ENCODE measurements at places on chromosomes 7 and 10.

GRCh38 chr7:155918720-155919390 lies 106.6 kb upstream of the SHH start:
- no peak for DNase-seq

GRCh38 chr10:69224862-69225657 lies 4.9 kb downstream of the HKDC1 start:
- no peak for DNase-seq

DNA sequence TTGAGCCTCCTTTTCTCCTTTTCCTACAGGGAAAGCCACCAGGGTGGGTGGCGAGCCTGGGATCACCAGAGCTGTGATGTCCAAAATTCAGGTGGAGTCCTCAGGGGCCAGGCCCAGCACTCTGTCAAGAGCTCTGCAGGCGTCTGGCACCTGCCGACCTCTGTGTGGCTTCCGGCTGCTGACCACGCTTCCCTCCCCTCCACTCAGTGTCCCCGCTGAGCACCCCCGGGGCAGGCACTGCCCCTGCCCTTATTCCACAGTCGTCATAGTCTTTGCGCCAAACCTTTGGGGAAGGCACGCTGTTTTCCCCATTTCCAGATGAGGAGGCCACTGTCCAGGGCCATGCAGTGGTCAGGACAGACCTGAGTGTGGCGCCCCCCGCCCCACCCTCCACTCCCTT lies 7.5 kb downstream of the MTG1 start:
- DNase-seq: no peak

DNA sequence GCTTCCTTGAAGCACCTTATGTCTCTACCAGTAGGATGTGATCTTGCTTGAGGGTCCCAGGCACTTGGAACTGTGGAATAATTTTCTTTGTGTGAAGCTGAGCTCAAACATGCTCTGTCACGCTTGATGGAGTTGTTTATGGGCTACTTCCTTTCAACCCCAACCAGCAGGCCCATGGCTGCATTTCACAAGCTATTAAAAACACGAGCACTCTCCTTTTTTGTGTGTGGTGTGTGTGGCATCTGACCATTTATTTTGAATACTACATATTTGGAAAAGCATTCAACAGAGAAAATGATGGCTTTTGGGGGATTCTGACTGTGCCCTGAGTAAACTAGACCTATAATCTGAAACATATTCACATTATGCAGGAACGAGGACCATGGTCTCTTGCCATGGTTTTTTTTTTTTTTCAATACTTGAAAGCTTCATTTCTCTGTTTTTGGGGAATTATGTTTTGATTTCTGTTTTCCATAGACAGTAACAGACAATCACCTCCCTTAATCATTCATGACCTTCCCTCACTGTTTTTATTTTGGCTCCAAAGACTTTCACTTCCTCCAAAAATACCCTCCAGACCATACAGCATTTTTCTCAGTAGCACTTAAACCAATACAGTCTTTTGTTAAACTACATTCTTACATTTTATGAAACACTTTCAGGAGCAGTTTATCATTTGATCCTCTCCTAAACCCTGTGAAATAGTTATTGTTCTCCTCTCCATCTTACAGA lies 233.6 kb upstream of the BMPER start:
- DNase-seq: no peak

GRCh38 chr10:4407783-4408182 lies 418.2 kb upstream of the AKR1E2 start:
- DNase-seq: no peak

GRCh38 chr10:52514481-52514880 lies 200.4 kb downstream of the DKK1 start:
- no peak for DNase-seq

GRCh38 chr7:74365322-74366022 lies 76.3 kb downstream of the CLIP2 start:
- peak; percentile 73 for DNase-seq

DNA sequence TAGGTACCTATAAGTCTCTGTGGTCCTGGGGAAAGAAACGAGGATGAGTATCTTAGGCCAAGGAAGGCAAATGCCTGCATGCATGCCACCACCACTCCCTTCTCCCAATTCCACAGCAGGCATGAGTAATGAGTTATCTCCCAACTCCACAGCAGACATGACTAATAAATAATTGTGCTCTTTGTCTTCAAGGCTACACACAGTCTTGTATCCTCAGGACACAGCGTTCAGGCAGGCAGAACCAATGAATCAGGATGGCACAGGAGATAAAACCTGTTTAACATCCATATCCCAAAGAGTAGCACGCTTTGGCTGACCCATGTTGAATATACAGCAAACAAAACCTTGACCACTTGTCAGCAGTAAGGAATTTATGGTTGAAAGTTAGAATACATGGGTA lies 229.7 kb upstream of the NFE2L3 start:
- DNase-seq: no peak

GRCh38 chr10:24552346-24553016 lies 171.2 kb downstream of the ARHGAP21 start:
- no peak for DNase-seq

DNA sequence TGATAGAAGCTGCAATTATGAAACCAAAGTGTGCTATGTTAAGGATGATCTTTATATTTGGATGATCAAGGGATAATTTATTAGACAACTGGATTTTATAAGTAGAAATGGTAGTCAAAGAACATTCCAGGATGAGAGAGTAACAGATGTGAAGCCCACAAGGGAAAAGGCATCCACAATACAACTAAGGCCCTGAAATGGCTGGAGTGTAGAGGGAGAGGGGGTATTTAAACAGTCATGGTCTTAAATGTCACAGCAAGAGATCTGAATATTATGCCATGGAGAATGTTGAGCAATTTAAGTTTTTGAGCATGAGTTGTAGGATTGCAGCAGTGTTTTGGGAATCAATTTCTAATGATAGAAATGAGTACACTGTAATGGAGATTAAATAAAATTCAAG lies 282.3 kb upstream of the DKK1 start:
- DNase-seq: no peak

DNA sequence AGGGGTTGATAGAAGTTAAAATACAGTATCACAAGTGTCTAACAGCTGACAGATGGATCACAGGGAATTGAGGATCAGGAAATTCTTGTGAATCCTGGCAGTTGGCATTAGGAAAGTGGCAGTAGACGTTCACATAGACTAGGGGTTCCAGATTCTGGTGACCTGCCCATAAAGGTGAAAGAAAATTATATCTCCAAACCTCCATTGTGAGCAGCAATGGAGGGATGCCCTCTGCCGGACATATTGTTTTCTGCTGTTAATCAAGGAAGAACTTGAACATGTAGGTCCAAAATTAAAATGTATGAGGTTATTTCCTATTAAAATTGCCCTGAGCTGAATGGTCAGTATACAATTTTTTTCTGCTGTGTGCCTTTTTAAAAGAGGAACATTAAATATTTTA lies 5.1 kb downstream of the NME8 start:
- DNase-seq: no peak

- no peak for DNase-seq
These were observed 186.2 kb downstream of the CFTR start for GRCh38 chr7:117666031-117666430.

DNA sequence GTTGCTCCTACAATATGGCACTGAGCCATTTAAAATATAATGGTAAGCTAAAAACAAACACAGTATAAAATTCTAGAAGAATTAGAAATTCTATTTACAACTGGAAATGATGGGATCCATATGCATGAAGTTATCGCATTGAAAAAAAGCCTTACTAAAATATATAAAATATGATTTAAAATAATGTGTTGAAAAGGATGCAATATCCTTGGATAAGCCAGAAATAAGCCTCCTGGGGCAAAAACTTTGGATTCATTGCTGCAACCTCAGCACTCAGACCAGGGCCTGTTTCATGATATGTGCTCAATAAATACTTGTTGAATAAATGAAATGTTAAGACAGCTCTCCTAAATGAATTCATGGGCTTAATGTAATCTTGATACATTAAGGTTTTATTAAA lies 170.2 kb downstream of the SEM1 start:
- no peak for DNase-seq

DNA sequence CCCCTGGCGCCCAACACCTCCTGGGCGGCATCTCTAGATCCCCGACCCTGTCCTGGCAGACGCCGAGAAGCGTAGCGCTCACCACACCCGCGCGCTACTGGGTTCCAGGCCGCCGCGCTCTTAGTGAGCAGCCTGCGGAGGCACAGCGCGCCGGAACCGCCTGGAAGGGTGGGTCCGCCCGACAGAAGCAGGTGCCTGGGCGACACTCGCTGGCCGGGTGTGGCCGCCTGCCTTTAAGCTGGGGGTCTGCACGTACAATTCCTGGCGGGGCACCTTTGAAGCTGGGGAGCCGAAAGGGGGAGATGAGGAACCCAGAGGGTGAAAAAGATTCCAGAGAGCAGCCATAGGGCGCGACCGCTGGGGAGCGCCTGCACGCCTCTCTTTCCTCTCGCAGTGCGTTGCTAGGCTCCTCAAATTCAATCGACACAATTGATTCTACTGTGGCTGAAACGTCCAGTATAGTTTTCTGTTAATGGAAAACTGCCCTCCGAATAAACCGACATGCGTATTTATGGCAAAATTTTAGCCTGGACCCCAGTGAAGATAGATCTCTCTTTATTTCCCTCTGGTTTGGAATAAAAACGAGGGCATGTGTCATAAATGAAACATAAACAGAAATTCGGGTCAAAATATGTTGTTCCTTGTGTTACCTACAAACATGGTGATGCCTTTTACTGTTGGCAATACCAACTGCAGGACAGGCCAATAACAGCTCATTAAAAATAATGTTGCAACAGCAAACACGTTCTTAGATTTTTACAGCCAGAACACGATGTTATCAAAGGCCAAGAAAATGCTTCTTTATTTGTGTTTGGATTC lies 4.6 kb downstream of the HMX3 start:
- no peak for DNase-seq

GRCh38 chr7:152866125-152866524 lies 106.6 kb downstream of the ACTR3B start:
- DNase-seq: no peak

DNA sequence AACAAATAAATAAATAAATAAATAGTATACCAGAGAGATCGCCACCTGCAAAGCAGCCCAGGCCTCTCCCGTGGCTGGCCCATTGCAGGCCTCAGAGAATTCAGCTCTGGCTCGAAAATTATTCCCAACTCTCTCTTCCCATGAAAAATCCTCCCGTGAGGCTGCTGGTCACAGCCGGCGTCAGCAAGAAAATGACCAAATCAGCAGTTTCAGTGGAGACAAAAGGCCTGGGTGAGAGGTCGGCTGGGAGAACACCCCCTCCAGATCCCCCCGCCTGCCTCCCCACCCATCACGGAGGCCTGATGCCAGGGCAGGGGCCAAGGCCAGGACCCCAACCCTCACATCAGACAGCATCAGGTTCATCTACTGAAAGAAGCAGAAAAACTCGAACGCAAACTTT lies 3.1 kb upstream of the CLIP2 start:
- DNase-seq: no peak

DNA sequence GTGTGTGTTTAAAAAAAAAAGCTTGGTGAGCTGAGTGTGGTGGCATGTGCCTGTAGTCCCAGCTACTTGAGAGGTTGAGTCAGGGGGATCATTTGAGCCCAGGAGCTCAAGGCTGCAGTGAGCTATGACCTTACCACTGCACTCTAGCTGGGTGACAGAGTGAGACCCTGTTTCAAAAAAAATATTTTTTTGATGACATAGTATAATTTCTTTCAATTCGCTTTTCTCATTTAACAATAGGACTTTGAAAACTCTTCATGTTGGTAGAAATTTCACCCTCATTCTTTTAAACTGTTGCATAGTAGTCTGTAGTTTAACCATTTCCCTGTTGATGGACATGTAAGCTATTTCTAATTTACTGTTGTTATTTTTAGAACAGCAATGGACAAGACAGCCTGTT lies 55.7 kb upstream of the EXOC6 start:
- DNase-seq: no peak

DNA sequence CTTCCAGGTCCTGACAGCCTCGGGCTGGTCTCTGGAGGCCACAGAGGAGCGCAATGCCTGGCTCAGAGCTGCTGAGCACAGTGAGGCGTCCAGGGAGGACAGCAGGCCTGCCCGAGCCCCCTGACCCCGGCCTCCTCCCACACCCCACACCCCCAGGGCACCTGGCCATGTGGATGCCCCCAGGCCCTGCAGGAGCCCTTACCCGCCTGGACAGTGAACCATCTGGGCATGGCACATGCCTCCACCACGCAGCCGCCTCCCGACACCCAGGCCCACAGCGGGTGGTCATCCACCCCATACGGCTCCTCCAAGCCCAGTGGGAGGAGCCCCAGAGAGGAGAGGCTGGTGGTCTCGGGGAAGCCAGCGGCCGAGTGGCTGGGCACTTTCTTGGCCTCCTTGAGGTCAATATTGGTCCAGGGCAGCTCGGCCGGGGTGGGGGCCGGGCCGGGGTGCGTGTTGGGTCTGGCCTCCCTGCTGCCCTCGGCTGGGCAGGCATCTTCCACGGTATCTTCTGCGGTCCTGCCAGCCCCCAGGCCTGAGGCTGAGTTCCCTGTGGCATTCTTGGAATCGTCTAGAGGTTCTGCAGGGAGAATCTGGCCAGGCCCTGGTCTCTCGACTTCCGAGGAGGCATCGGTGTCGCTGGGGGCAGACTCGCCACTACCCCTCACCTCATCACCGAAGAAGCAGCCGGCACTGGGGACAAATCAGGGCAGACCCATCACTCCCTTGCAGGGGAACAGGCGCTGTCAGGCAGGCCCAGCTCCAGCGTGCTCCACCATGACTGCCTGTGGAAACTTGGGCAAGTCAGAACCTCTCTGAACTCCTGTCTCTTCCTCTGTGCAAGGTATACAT lies 18.6 kb downstream of the TECPR1 start:
- no peak for DNase-seq

- DNase-seq: no peak
These were observed 94.8 kb downstream of the GSAP start for GRCh38 chr7:77321300-77321699.

DNA sequence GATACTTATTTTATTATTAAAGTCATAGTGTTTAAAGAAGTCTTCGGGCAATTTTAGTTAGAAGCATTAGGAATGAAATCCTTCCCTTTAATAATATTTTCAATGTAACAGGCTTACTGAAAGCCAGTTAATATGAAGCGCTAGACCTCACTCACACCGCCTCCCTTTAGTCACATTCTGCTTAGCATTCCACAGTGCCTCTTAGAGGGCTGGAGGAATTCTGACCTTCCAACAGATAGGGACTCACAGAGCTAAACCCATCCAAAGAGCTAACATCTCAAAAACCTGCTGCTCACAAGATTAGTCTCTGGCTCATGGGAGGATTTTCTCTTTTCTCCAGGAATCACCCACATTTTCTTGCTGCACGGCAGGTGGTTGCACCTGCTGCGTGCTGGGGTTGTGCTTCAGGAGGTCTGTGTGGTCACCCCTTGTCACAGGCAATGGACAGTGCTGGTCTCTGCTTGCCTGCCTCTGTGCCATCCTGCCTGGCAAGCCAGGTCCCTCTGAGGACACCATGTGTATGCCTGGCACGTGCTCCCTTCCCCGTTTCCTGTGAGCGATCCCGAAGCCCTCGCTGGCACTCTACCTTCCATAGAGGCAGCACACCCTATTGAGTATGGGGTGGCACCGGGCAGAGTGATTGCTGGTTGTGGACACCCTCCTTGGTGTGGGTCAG lies 91.8 kb downstream of the KLF6 start:
- DNase-seq: no peak

DNA sequence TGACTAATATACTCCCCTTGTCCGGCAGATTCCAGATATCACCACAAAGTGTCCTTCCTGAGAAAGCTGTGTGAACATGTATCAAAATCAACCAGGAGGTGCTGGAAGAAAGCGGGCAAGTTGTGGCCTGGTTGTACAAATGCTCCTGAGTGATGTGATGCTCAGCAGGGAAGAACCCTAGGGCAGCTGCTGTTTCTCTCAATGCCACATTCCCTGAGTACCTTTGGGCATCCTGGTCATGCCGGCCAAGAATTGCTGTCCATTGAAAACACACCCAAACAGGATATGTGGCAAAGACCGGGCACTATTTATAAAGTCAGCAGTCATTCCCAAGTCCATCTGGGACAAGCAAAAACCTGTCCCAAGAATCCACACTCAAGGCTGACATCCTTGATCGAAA lies 7.8 kb upstream of the ADCY1 start:
- no peak for DNase-seq
